Left ventricle myocardium inferior (tissue), 1 donor: ENCODE measurements at places on chromosomes 7 and 10. TPM values are rescaled to one million over a fixed set of nuclear protein-coding genes. Genes with fewer than 3 reads are reported as not detected.

The NEUROG3 gene
- not detected for total RNA-seq

- DNase-seq, result no peak
- no peak overlapping the region for H3K4me3 ChIP-seq
- H3K4me1 ChIP-seq, result peaks cover 41% of the 10 kb centered on the region
- H3K36me3 ChIP-seq, result no peaks in the 10 kb centered on the region
- peaks cover 10% of the 10 kb centered on the region for H3K27me3 ChIP-seq
Measured at GRCh38 chr7:44102846-44103565, 1.1 kb upstream of the AEBP1 start.

The LEP gene
- total RNA-seq, result 0.14 TPM

The CPA2 gene
- total RNA-seq, result not detected

The ADRA2A gene
- total RNA-seq, result 0.27 TPM

The PURB gene
- 13.1 TPM for total RNA-seq

- no peak for DNase-seq
- H3K4me1 ChIP-seq, result peaks cover 20% of the 10 kb centered on the region
- no peaks in the 10 kb centered on the region for H3K27me3 ChIP-seq
- no peak overlapping the region for H3K4me3 ChIP-seq
- peak overlapping the region; percentile 66 for H3K27ac ChIP-seq
- no peaks in the 10 kb centered on the region for H3K36me3 ChIP-seq
Measured at GRCh38 chr10:113132591-113133121, 182.6 kb downstream of the TCF7L2 start.
